ENCODE measurements at places on chromosomes 4 and X.

GRCh38 chr4:85102606-85103005 lies 136.1 kb upstream of the WDFY3 start:
- no peak for DNase-seq

DNA sequence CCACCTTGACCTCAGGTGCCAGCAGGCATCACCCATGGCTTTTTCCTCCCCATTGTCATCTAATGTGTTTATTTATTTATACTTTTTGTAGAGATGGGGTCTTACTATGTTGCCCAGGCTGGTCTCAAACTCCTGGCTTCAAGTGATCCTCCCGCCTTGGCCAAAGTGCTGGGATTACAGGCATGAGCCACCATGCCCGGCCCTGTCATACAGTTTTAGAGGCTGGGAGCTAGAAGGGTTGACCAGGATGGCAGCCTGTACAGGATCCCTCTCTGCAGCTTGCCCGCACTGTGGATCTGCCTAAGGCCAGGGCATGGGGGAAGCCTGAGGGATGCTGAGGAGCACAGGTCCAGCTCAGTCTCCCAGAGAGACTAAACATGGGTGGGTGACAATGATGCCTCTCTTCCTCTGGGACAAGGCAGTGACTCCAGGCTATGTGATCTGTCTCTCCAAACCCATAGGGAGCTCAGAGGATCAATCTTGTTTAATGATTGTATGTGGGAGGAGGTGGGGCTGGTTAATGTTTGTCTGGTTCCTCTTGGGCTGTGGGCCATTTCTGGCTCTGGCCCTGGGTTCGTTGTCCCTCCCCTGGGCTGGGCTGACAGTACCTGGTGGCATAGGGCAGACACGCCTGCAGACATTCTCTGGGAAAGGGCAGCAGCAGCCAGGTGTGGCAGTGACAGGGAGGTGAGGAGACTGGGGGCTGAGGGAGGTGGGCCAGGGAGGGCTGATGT lies 8.3 kb upstream of the GJB1 start:
- DNase-seq: no peak

- no peak for DNase-seq
Observed at GRCh38 chr4:156977435-156978160, 6.0 kb upstream of the PDGFC start.

DNA sequence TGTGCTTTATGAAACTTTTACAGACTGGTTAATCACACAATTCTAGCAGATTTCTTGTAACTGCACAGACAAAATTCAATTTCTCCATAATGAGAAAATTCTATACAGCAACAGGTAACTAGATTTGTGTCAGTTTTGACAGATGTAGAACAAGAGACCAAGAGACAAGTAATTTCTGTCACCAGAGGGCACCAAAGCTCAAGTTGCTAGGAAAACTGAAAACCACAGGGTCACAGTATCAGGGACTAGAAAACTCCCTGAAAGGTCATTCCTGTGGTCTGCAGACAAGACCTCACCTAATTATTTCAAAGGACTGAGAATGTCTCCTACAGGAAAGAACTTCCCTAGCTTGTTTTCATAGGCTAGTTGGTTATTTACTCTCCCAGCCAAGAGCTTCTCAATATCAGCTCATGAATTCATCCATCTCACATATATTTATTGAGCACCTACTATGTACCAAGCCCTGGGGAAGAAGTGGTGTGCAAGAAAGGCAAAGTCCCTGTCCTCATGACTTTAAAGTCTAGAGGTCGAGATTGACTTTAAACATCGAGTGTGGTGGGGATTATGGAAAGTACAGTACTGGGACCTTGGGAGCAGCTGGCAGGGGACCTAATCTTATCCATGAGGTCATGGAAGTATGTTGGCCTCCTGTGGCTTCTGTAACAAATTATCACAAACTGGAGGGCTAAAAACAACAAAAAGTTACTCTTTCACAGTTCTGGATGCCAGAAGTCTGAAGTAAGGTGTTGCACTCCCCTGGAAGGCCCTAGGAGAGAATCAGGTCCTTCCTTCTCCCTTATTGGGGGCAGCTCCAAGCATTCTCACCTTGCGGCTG lies 47.8 kb upstream of the SETD7 start:
- no peak for DNase-seq

GRCh38 chrX:34810364-34810763 lies 132.2 kb upstream of the FAM47B start:
- no peak for DNase-seq

GRCh38 chr4:145301386-145302080 lies 121.1 kb upstream of the OTUD4 start:
- DNase-seq: no peak

DNA sequence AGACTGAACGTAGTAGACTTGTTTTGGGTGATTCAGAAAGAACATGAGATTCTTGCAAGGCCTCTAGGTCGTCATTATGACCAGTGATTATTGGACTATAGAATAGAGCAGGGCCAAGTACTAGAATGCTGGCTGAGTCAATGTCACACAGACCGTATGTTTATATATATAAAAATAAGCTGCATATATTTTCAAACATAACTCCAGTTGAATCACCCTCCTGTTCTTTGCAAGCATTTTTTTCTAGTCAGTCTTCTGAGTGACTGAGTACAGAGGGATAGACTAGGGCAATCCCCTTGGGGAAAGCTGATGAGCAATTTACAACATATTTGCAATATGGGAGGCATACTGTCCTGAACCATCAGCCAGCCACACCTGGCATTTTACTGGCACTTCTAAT lies 48.4 kb upstream of the PRPS1 start:
- no peak for DNase-seq

- no peak for DNase-seq
Observed at GRCh38 chrX:123773258-123773988, 40.6 kb upstream of the THOC2 start.

GRCh38 chrX:41137589-41137988 lies 52.3 kb downstream of the USP9X start:
- DNase-seq: no peak

- DNase-seq: peak; percentile 24
Observed at GRCh38 chr4:176309046-176309445, 10.7 kb upstream of the SPCS3 start.

GRCh38 chr4:134345244-134345643 lies 143.7 kb upstream of the PABPC4L start:
- DNase-seq: no peak

- DNase-seq: no peak
Observed at GRCh38 chrX:30224536-30224935, 5.9 kb upstream of the MAGEB3 start.

- DNase-seq: no peak
Observed at GRCh38 chr4:108346818-108347210, 178.1 kb upstream of the LEF1 start.

DNA sequence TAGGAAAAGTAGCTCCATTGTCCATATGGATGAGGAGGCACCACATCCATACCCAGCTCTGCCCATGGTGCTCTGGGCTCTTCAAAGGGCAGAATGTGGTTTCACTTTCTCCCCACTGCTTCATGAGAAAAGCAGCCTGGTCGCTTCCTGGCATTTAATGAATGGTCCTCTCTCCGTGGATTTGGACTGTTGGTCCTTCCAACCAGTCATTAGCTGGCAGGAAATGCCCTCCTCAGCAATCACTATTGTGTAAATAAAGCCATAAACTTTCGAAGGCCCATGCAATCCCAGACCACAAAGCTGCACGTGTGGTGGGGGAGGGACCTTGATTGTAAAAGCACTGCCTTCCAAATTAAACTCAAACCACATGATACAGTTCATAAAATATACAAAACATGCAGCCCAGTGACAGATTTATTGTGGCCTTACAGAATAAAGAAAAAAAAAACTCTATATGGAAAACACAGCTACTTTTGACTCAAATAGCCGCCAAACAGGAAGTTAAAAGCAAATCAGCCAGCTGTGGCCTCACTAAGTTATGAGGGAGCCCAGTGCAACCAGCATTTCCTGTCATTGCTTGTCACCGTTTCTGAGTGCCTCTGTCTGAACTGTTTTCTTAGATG lies 8.1 kb downstream of the MBNL3 start:
- DNase-seq: no peak

DNA sequence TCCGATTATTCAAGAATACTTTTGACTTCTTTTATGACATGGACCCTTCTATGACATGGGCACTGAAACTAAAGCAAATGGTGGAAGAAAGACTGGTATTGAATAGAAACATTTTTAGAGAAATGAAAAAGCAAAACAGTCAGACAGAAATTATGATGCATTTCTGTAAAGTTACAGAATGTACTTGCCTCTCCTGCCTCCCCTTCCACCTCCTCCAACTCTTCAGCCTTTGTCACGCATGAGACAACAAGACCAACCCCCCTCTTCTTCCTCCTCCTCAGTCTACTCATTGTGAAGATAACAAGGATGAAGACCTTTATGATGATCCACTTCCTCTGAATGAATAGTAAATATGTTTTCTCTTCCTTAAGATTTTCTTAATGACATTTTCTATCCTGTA lies 46.3 kb upstream of the HUWE1 start:
- DNase-seq: no peak

GRCh38 chr4:93684571-93684970 lies 144.0 kb upstream of the ATOH1 start:
- DNase-seq: no peak

DNA sequence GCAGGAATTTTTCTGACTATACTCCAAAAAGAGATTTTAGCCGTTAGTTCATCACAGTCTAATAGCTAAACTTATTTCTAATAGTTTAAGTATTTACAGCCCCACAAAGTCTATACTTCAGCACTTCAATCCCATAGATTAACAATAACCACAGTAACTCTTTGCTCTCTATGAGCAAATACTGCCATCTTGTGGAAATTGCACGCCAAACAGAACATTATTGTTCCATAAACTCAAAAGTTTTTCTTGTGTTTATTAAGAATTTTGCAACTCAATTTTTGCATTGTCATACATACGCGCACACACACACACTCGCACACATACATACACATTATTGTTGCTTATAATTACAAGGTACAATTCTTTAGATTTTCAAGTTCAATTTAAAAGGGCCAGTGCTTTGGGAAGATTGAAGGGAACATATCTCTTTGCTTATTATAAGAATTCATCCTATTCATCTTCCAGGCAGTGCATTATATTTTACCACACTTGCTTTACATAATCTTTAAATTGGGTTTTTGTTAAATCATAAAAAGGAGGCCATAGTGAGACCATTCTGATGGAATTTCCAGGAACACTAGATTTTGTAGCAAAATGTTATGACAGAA lies 63.8 kb upstream of the ATOH1 start:
- no peak for DNase-seq

- DNase-seq: no peak
Observed at GRCh38 chr4:110087070-110087708, 111.2 kb downstream of the ELOVL6 start.

Measured in GM12891 (cell line).